ENCODE measurements at places on chromosomes 4 and X.

GRCh38 chrX:128438082-128438481, 385.9 kb upstream of the ACTRT1 start:
- DNase-seq: no peak

DNA sequence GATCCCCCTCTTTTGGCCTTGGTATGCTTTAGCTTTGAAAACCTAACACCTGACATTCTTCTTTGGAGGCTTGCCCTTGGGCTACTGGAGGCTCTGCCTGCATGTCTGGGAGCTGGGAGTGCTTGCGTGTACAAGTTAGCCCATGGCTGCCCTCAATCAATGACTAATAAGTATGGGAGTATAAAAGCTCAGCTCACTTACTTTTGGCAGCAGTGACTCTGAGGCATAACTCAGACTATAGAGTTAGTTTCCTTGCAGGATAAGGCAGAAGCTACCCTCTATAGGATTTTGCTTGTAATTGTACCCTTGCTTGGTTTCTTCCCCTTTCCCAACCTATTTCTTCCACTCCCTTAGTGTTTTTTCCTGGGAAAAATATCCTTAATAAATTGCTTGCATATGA, 247.9 kb downstream of the PPP1R2C start:
- DNase-seq: no peak

GRCh38 chrX:84187533-84188319, at the start of gene RPS6KA6:
Gene RPS6KA6, minus strand, starts transcription at chrX:84188199. Its CDS starts 300 bp downstream, at chrX:84187899.
- peak; percentile 53 for DNase-seq

DNA sequence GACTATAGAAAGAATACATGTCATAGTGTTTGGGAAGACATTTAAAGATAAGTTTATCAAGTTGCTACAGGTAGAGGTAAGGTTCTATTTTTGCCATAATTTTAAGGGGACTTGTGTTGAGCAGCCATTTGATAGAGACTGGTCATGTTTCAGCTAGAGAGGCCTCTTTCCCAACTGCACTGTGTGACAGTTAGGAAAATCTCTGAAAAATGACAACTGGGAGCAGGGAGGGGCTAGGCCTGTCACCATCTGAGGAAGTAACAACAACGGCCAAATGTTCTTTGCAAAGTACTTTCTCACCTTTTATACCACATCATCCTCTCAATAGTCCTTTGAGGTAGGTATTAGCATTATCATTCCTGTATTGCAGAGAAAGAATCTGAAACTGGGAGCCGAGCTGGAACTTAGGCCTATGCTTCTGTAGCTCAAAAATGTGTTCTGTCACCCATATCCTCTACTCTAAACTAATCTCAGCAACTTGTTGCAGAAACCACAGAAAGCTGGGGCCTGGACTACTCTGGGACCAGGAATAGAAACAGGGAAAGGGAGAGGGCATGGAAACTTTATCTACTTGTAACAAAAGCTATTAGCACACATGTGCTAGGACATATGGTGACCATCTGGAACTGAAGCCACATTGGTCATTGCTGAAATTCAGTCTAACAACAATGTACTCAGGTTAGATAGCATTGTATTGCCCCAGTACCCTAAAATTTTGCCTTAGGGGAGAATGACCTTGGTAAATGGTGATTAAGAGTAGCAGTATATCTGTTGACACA, 198.9 kb downstream of the MID1IP1 start:
- no peak for DNase-seq

- no peak for DNase-seq
Observed at GRCh38 chr4:15244354-15244753, 183.5 kb upstream of the C1QTNF7 start.

DNA sequence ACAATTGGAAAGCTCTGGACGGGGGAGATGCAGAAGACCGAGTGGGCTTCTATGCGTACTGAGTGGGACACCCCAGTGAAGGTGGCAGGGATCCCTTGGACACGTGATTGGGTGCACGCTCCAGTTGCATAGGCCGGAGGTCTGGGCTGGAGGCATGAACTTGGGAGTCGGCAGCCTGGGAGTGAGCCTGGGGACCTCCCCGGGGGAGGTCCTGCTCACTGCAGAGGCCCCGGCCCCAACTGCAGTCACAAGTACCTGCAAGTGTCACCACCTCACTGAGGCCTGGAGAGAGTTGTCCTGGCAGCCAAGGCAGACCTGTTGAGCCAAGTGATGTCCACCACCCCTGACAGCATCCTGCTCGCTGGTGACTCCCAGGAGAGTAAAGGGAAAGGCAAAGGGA, 49.3 kb upstream of the HMX1 start:
- peak; percentile 6 for DNase-seq

DNA sequence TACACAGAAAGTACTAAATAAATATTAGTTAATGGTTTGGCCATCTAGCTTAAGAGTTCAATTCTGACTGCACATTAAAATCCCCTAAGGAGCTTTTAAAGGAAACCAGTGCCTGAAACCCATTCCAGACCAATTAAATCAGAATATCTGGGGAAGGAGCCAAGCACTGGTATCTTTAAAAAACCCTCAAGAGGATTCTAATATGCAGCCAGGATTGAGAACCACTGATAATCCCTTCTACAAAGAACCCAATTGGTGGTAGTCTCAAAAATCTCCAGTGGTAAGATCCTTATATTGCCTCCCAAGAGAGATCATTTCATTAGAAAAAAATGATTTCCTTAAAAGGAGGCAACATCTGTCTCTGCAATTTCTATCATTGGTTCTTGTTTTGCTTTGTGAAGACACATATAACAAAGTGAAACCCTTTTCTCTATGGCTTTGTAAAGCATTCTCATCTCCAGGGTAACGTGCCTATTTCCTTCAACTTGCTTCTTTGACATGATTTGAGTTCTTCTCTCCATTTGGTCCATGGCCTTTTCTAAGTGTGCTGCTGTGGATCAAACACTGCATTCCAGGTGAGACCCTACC, 3.5 kb downstream of the GPR34 start:
- DNase-seq: peak; percentile 41

- no peak for DNase-seq
Observed at GRCh38 chrX:112834031-112834845, 6.4 kb downstream of the AMOT start.

Measured in D341Med (cell line).